ENCODE measurements at places on chromosomes 5 and 9.

GRCh38 chr5:126452477-126452876 is 29.3 kb downstream of the GRAMD2B start:
- no peak for DNase-seq

GRCh38 chr9:134987906-134988700 is 70.4 kb upstream of the FCN1 start:
- no peak for DNase-seq

GRCh38 chr9:34426347-34427074 is 31.9 kb downstream of the FAM219A start:
- DNase-seq: no peak

DNA sequence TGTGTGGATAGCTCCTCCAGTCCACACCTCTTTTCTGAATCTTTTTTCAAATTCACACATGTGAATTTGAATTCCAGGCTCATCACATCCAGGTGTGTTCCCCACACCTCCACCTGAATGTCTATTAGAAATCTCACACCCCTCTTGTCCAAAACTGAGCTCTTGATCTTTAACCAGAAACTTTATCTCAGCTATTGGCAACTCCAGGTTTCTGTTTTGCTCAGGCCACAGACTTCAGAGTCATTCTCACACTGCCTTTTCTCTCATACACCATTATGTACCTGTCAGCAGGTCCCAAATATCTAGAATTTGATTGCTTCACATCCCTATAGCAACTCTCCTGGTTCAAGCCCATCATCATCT is 11.6 kb downstream of the NIPSNAP3B start:
- DNase-seq: no peak

- no peak for DNase-seq
These were observed 49.0 kb upstream of the SUSD3 start for GRCh38 chr9:93009337-93010015.

- no peak for DNase-seq
These were observed 1.3 kb upstream of the SH3PXD2B start for GRCh38 chr5:172455511-172456061.

- no peak for DNase-seq
These were observed 754.3 kb upstream of the GRAMD2B start for GRCh38 chr5:125668884-125669283.

DNA sequence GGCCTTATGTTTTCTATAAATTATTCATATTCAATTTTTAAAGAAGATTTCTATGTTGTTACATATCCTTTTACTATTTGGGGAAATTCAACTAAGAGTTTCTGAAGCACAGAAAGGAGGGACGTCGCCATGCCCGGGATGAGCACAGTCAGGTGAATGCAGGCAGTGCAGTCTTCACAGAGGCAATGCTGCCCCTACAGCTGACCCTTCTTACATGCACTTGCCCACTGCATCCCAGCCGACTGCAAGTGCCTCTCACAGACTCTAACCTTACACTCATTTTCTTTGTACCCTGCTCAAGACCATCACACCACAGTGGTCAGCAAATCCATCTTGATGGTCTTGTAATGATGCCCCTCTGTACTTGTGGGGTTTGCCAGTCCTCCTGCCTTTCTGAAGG is 73.8 kb downstream of the SHC3 start:
- DNase-seq: no peak

DNA sequence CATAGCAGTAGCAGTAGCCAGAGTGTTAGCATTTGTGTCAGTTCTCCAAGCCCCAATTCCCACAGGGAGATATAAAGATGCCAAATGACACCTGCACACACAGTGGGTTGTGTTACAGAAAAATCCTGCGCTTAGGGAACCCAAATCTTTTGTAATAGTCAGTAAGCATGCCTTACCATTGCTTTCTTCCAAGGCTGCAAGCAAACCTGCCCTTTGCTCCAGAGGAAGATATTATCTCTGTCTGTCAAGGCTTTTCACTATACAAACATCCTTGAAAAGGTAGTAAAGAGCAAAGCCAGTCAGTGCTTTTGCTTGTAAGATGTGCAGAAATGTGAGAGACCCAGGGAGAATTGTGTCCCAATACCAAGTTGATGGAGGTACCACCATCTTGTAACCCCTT is 2.9 kb downstream of the ANKDD1B start:
- no peak for DNase-seq

DNA sequence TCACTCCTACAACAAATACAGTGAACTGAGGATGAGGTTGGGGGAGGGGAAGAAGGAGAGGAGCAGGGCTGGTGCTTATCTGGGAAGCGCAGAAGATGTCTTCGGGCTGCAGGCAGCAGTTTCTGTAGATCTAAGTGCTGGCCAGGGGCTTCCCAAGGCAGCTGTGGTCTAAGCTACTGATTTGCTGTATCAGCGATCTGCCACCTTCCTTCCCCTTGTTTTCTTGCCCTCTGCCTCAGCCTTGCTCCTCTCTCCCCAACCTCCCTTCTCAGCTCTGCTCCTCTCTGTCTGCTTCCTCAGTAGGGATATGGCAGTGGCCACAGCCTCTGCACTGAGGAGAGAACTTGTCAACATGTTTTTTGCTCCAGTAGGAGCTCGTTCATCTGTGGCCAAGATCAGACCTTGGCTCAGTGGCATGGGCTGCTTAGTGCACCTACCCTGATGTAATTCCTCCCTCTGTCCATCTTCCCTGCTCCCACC is 42.8 kb upstream of the IL6ST start:
- no peak for DNase-seq

DNA sequence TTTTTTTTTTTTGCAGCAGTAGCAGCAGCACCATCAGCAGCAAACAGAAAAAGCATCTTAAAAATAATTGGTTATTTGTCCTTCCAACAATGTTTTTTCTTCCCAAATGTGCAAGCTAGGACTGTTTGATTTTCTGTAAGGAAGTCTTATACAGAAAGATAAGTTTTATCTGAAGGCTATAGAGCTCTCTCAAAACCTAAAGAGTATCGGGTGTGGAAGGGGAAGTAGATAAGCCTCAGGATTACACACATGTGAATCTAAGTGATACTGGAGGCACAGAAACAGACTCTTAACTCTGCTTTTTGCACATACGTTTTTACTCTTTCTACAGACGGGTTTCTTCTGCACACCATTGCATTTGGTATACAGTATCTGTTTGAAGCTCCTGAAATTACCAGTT is 184.4 kb upstream of the FTMT start:
- DNase-seq: no peak

- DNase-seq: no peak
These were observed 160.9 kb upstream of the LHFPL2 start for GRCh38 chr5:78809444-78809843.

- no peak for DNase-seq
These were observed 34.9 kb downstream of the RAPGEF1 start for GRCh38 chr9:131704988-131705387.

GRCh38 chr5:80037366-80037765 is 2.2 kb downstream of the THBS4 start:
- DNase-seq: no peak

DNA sequence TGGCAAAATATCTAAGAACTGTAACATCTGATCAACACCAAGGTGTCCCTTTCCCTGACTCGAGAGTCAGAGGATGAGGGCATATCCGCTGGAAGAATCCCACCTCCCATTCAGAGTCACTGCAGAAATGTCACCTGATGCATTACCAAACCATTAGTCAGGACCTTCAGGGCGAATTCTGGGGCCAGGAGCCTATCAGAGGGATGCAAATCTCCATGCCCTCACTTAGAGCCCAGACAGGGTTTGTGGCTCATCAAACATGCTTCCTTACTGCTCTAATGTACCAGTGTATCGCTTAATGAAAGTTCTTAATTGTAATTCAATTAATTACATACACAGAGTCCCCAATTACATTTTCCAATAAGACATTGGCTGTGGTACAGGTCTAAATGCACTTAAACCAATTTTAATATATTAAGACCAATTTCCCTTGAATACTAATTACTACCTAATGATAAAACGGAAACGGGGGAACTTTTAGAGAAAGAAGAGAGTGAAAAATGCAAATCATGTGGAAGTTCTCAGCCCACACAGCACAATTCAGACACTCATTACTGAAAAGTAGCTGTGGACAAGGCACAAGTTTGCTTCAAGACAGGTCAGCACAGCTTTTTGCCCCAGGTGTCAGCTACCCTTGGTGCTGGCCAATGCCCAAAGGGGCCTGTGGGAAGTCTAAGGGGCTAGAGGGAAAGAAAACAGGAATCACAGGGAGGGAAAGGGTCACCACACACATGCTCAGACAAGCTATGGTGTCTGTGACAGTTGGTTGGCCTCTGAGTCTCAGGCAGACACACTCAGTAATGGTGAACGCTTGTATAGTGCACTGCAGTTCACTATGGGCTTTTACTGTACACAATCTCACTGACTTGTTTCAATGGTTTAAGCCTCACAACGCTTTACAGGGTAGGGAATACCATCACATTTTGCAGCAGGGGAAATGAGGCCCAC is 211.6 kb downstream of the MAPKAP1 start:
- DNase-seq: no peak

- no peak for DNase-seq
These were observed 163.4 kb downstream of the RGS3 start for GRCh38 chr9:113626735-113627495.

GRCh38 chr9:38371495-38371894 is 21.0 kb upstream of the ALDH1B1 start:
- DNase-seq: no peak

DNA sequence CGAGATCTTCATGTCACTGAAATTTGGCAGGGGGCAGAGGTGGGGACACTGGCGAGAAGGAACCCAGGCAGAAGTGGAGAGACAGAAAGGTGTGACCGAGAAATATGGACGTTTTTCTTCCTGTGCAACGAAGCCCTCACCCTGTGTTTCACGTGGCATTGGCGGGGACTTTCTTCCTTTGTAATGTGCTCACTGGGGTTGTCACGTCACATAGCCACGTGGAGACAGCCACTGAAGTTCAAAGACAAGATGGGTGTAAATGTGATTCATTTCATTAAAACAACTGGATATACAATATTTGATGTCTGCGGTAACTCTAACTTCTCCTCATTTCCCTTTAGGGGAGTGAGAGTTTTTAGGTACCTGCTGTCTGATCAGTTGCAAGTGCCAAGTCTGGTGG is 225.7 kb downstream of the FSTL4 start:
- no peak for DNase-seq

DNA sequence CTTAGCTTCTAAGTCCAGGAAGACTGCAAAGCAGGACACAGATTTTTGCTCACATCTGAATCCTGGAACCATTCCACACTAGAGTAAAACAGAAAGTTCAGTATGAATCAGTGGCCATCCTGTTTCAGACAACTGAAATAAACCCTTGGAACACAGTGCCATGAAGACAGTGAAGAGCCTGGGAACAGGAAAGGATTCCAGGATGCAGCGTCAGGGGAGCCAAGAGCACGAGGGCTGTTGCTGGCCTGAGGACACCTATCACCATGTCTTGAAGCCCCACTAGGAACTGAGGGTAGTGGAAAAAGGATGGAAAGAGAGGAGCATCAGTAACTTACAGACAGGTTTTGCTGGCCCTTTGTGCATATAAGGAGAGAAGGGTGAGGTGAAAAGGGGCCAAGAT is 115.3 kb upstream of the FSTL4 start:
- no peak for DNase-seq

- no peak for DNase-seq
These were observed 26.7 kb upstream of the FCN1 start for GRCh38 chr9:134944351-134944802.

GRCh38 chr9:123067136-123067535 is 33.7 kb downstream of the GPR21 start:
- DNase-seq: no peak

- no peak for DNase-seq
These were observed 155.0 kb downstream of the GNAQ start for GRCh38 chr9:77876590-77876989.

DNA sequence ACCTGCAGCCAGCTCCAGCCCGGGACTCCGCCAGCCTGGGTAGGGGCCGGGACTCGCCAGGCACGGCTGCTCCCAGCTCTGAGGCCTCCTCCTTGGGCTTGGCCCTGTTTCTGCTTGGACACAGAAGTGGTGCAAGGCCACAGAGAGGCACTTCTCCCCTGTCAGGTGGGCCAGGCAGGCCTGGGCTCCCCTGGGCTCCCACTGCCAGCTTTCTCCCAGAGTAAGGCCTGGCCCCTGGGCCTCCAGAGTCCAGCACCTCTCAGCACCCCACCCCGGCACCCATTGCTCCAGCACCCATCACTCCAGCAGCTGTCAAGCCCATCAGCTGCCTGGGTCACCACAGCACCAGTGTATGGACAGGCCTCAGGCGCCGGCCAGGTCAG is 71.1 kb upstream of the LRRTM2 start:
- no peak for DNase-seq

GRCh38 chr9:90044263-90044662 is 439.5 kb downstream of the GADD45G start:
- no peak for DNase-seq

- no peak for DNase-seq
These were observed 9.6 kb downstream of the C9orf152 start for GRCh38 chr9:110198357-110198756.

DNA sequence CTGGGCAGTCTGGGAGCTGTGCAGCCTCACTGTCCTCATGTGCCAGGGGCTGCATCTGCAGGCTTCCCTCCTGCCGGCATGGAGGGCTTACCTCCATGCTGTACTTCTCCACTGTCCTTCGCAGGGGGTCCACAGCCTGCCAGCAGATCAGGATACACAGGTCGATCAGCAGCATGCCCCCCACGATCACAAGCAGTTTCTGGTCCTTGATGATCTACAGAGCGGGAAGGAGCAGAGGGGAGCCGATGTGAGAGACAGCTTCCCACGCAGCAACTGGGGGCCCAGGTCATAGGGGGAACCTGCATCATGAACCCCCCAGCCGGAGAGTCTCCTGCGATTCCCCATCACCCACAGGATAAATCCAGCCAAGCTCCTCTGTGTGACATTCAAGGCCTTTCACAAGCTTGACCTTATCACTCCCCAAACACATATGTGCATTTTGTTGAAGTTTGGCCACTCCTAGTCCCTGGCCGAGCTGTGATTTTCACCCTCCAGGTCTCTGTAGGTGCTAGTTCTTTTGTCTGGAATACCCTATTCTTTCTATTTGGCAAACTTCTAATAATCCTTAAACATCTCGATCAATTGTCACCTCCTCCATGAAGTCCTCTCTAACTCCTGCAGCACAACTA is 107.3 kb upstream of the TBC1D2 start:
- DNase-seq: no peak

DNA sequence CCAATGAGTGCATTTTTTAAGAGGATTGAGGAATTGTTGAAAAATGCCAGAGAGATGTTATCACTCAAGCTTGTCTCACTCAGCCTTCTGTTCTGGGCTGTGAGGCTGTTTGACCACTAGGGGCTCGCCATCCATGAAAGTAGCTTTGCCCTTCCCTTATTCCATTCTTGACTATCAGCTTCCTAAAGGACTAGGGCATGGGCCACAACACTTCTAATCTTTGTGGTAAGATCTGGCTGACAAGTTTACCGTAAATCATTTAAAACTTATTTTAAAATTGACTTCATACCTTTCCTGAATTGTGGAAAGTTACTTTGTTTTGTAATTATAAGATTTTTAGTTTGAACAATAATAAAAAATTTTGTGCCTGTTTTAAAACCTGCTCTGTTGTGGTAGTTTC is 49.5 kb downstream of the TJP2 start:
- no peak for DNase-seq
